ENCODE measurements at places on chromosomes 2 and 18. TPM values are rescaled to one million over a fixed set of nuclear protein-coding genes. Genes with fewer than 3 reads are reported as not detected.

DNA sequence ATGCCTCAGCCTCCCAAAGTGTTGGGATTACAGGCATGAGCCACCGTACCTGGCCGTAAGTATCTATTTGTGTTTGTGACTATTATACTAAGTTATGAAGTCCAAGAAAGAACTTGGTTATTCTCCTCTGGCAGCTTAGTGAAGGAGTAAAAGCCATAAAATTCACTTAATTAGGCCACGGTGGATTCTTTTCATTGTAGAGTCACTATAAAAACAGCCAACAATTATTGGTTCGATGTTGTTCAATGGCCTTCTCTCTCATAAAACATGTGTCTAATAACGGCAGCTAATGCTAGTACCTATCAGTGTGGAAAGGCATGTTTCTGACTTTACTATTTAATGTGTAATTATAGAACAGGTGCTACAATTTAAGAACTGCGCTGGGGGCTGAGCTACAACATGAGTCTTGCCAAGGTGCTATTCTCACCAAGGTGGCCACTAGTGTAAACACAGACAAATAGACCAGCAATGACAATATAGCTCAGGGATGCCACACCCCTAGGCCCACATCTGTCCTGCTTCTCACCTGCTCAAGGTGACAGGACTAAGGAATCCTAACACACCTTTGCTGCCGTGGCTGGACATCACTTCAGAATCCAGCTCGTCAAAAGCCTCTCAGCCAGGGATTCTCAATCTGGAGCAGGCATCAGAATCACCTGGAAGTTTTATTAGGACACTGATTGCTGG, 17.2 kb downstream of the ATP8B1 start:
- no peak for DNase-seq

TMEM198 gene
- 23.1 TPM for polyA plus RNA-seq

- no peak for DNase-seq
These were observed 97.9 kb downstream of the ACKR3 start for GRCh38 chr2:236667526-236667925.

BUB1 gene
- polyA plus RNA-seq, result 22.4 TPM

DNA sequence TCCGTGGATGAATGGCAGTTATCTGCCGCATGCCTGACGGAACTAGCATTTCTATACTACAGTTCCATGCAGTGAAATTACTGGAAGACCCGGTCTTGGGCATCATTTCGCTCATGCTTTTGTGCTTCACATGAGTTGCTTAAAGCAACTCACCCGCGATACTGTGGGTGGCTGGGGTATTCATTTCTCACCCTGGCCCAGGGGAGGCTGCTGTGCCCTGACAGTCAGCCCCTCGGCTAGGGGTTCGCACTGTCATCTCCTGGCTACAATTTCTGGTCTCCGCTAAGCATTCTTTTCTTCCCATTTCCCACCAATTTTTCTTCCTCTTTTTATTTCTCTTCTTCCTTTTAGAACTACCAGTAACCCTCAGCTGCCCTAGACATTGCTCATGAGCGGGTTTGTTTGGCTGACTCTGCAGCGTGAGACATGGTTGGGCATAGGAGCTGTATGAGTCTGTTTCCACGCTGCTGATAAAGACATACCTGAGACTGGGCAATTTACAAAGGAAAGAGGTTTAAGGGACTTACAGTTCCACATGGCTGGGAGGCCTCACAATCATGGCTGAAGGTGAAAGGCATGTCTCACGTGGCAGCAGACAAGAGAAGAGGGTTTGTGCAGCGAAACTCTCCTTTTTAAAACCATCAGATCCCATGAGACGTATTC, 16.5 kb upstream of the CNDP2 start:
- no peak for DNase-seq

SLC4A5 gene
- 0.37 TPM for polyA plus RNA-seq

Measured in brain (organoid and tissue), 16 donors.